LoVo (cell line): ENCODE measurements at places on chromosomes 5 and 9.
A peak's percentile ranks its signal among the peaks of the same experiment; 100 is the strongest.

DNA sequence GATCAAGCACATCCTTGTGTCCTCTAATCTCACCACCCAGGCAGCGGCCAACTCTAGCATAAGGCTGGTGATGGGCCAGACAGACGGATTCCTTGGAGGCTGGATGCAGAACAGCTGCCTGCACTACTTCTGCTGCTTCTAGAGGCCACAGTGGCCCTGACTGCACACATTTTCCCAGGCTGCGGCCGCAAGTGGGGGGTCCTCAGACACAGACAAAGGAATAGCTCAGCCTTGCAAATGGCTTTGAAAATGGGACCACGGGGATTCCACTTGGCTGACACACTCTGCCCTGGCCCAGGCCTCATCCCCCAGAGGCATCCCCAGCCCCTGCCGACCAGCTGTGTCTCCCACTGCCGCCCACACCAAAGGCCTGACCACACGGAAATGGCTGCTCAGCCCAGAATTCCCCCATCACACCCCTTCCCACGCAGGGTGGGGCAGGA lies 540.8 kb downstream of the BNC2 start:
- no peak for DNase-seq

- no peak for DNase-seq
Measured at GRCh38 chr5:93791518-93791972, 50.1 kb upstream of the POU5F2 start.

DNA sequence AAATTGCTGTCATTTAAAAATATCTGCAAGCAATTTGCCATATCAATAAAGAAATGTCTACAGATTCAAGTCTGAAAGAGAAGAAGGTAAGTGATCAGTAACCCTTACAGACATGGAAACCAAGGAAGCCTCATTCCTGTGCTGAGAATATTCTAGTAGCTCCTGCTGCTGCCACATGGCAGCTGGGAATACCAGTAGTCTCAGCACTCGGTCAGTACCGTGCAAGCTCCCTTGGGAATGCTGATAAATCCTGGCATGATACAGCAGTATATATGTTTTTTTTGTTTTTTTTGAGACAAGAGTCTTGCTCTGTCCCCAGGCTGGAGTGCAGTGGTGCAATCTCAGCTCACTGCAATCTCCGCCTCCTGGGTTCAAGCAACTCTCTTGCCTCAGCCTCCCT lies 27.9 kb downstream of the NANS start:
- no peak for DNase-seq

- no peak for DNase-seq
Measured at GRCh38 chr5:22614486-22615094, 238.6 kb downstream of the CDH12 start.

DNA sequence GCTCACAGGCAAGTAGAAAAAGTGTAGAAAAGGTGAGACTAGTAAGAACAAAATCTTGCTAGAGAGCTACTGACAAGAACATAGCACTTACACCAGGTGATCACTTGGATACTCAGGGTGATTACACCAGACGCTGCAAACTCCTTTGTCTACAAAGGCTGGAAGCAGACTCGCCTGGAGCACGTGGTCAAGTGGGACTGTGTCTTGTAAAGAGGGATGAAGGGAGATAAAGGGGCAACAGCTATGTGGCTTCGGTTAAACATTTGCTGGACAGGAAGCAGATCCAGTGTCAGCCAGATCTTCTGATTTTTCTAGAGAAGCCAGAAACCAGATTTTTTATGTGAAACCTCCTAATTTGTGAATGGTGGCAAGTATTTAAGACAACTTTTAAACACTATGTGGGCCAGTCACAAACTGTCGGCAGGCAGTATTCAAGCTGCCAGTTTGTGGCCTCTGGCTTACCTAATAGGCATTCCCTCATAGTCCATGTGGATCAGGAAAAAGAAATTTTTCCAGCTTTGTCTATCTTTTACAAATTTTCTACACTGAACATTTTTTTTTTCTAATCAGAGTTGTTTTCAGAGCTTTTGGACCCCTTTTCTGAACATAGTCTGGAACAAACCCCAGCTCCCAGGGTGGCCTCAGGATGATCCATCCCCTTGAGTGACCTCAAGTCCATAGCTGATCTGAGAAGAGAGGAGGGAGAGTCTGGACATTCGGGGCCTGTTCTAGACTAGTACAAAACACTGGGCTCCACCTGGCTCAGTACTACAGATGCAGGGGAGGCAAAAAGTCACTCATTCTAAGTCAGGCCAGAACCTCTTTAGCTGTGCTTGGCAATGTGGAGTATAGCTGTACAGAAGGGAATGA lies 262.9 kb downstream of the ARRDC3 start:
- DNase-seq = no peak

- DNase-seq = no peak
Measured at GRCh38 chr5:31427724-31428309, 104.1 kb downstream of the DROSHA start.

- peak; percentile 54 for DNase-seq
Measured at GRCh38 chr9:137672907-137673791, 54.3 kb downstream of the EHMT1 start.

DNA sequence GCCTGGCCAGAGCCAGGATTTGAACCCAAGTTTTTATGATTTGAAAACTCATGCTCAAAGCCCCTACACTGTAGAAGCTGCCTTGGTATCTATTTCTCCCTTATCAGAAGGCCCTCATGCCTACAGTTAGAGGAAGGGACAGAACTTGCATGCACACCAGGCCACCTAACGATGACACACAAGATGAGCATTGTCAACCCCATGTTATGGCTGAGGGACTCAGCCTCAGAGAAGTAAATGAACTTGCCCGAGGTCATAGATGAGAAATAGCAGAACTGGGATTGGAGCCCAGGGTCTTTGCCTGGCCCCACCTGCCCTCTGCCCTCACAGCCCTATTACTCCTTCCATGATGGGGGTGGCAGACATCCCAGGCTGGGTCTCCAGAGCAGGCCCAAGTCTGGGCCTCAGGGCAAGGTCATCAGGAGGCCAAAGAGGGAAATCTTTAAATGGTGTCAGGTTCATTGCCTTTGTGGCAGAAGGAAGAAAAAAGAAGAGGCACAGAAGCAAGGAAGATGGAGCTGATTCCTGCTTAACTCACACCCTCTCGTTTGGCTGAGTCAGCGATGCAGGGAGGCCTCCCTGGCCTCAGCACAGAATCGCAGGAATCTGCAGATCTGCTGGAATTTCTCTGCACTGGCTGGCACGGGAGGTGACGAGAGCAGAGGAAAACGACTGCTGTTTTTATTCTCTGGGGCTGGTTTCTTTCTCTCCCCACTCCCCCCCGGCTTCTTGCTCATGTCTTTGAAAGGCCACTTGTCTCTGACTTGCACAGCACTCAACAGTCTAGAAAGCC lies 20.6 kb upstream of the CRB2 start:
- no peak for DNase-seq
